SJSA1 (cell line): ENCODE measurements at places on chromosomes 4 and X. TPM values are rescaled to one million over a fixed set of nuclear protein-coding genes. Genes with fewer than 3 reads are reported as not detected.

ARL9 gene
- 2.5 and 3.1 TPM in 2 replicates for total RNA-seq

G3BP2 gene
- total RNA-seq: 116 and 129 TPM in 2 replicates

GPRIN3 gene
- not detected in 2 replicates for total RNA-seq

DNA sequence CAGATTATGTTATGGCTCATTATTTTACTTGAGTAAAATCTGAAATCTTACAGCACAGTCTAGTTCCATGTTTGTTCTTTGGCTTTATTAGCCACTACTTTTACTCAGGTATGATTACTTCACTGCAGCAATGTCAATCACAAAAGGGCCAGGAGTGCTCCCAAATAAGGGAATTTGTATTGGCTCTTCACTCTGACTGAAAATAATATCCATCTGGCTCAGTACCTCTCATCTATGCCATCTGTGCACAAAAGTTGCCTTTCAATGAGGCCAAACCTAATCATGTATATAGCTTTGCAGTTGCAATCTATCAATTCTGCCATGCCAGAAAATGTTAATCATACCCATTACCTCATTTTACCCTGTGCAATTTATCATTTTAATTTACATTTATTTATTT is 161.1 kb downstream of the TECRL start:
- no peaks in the 10 kb centered on the region for H3K27me3 ChIP-seq
- H3K27ac ChIP-seq: no peak overlapping the region
- no peak overlapping the region for H3K4me3 ChIP-seq
- H3K36me3 ChIP-seq: no peaks in the 10 kb centered on the region
- H3K4me1 ChIP-seq: no peaks in the 10 kb centered on the region

- H3K36me3 ChIP-seq: no peaks in the 10 kb centered on the region
- no peaks in the 10 kb centered on the region for H3K27me3 ChIP-seq
- no peak overlapping the region for H3K27ac ChIP-seq
- no peaks in the 10 kb centered on the region for H3K4me1 ChIP-seq
Measured at GRCh38 chr4:64192731-64193412, 216.4 kb downstream of the TECRL start.

- H3K4me3 ChIP-seq: no peak overlapping the region
- no peaks in the 10 kb centered on the region for H3K27me3 ChIP-seq
- H3K4me1 ChIP-seq: no peaks in the 10 kb centered on the region
- no peaks in the 10 kb centered on the region for H3K36me3 ChIP-seq
- no peak for DNase-seq
Measured at GRCh38 chr4:81974523-81974922, 399.3 kb downstream of the HNRNPD start.

DNA sequence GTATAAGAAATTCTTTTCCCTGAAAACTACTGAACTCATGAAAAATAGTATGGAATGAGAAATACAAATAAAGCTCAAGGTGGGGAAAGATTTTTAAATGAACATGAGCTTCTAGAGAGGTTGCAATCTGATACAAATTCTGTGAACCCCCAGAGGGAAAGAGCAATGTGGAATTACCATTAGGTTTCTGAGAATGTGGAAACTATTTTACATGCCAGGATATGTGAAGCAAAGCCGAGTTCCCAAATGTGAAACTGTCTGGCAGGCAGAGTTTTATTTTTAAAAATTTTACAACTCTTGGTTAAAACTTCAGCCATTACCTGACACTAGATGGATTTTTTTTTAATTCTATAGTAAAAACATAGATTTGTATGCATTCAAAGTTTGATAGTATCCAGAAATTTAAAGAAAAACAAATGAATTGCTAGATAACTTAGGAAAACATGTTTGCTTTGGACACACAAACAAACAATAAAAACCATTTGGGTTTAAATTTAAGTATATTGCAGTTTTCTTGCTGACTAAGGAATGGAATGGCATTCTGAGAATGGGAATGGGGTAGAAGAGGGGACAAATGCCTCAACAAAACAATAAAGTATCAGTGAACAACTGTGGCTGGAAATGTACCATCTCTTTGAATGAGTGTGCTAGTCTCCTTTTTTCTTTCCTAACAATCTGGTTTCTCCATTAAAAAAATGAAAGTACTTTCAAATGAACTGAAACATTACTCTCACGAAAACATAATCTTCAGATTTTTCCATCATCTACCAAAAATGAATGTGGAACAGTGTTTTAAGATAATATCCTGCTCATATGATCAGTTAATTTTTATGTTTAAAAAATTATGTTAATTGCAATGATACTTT is 99.6 kb downstream of the PCDH18 start:
- no peak for DNase-seq
- no peaks in the 10 kb centered on the region for H3K27me3 ChIP-seq
- H3K36me3 ChIP-seq: no peaks in the 10 kb centered on the region
- no peak overlapping the region for H3K4me3 ChIP-seq
- no peaks in the 10 kb centered on the region for H3K4me1 ChIP-seq

DNA sequence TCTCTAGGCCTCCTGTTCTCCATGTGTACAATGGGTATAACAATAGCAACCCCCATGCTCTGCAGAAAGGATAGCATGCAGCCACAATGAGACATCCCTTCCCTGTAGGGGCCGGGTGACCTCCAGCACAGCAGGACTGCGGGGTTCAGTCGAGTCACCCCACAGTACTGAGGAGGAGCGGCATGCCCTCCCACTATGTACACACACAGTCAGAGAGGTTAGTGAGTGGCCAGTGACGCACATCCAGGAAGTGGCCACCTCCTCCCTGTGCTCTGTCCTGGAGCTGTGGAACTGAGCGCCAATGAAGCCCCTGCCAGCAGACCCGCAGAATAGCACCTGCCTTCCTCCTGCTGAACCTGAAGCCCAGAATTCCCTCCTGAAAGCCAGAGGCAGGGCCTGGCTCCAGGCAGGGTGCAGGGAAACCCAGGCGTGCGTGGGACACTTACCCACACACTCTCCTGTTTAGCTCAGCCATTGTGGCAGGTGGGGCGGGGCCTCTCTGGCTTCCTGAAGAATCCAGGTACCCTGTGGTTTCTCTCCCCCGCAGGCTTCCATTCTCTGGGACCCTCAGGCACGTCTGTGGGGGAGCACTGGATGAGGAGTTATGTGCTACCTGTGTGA is 50.0 kb downstream of the WFS1 start:
- H3K4me3 ChIP-seq: no peak overlapping the region
- H3K27ac ChIP-seq: no peak overlapping the region
- H3K4me1 ChIP-seq: no peaks in the 10 kb centered on the region
- no peaks in the 10 kb centered on the region for H3K27me3 ChIP-seq

GRCh38 chr4:6702761-6703160 is 6.9 kb downstream of the MRFAP1L1 start:
- peaks cover 5% of the 10 kb centered on the region; the same call in 1 of the 2 replicates for H3K4me1 ChIP-seq
- H3K36me3 ChIP-seq: peaks cover 8% of the 10 kb centered on the region
- DNase-seq: no peak
- H3K4me3 ChIP-seq: no peak overlapping the region

- H3K4me3 ChIP-seq: no peak overlapping the region
Measured at GRCh38 chr4:47040828-47041227, 9.5 kb downstream of the GABRB1 start.

DNA sequence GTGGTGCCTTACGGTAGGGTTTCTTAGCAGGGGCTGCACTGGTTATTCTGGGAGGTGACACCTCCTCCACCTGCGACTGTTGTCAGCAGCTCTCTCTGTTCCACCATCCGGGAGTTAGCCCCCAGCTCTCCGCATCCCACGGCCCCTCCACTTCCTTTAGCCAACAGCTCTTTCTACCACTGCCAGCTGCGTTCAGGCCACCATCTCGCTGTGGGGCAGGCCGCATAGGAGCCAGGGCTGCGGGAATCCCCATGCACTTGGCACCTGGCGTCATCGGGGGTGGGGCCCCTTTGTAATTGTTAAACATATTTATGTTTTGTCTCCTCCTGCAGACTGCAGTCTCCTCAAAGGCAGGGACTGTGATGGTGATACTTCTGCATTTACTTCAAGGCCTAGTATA is 480.2 kb downstream of the SMARCA1 start:
- no peaks in the 10 kb centered on the region for H3K27me3 ChIP-seq
- H3K27ac ChIP-seq: no peak overlapping the region
- H3K36me3 ChIP-seq: no peaks in the 10 kb centered on the region

- H3K4me3 ChIP-seq: no peak overlapping the region
- H3K27ac ChIP-seq: no peak overlapping the region
- H3K27me3 ChIP-seq: no peaks in the 10 kb centered on the region
- no peaks in the 10 kb centered on the region for H3K4me1 ChIP-seq
Measured at GRCh38 chr4:18075823-18076433, 54.4 kb upstream of the LCORL start.

- no peaks in the 10 kb centered on the region for H3K4me1 ChIP-seq
- no peaks in the 10 kb centered on the region for H3K36me3 ChIP-seq
- DNase-seq: no peak
- no peaks in the 10 kb centered on the region for H3K27me3 ChIP-seq
Measured at GRCh38 chr4:155722336-155722735, 36.5 kb upstream of the GUCY1B1 start.

GRCh38 chr4:127449449-127449848 is 183.3 kb upstream of the INTU start:
- no peak overlapping the region for H3K4me3 ChIP-seq
- DNase-seq: no peak
- no peaks in the 10 kb centered on the region for H3K36me3 ChIP-seq
- no peak overlapping the region for H3K27ac ChIP-seq

DNA sequence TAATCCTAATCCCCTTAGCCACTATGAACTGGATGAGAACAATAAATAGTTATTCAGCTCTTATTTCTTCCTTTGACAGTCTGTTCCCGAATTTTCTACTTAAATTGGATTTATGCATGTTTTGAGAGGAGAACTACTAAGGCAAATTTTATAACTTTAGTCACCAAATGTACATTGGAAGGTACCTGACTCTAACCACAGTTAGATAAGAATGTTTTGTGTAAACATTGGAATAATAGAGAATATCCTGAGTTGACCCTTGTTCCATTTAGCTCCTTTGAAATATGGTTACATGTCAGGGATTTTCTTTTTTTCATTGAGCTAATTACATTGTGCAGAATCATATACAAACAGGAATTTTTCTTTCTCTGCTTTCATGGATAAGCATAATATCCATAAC is 202.6 kb downstream of the TLL1 start:
- no peaks in the 10 kb centered on the region for H3K4me1 ChIP-seq
- H3K4me3 ChIP-seq: no peak overlapping the region
- DNase-seq: no peak
- H3K27ac ChIP-seq: no peak overlapping the region
- H3K27me3 ChIP-seq: no peaks in the 10 kb centered on the region
